ENCODE measurements at places on chromosomes 2 and 18. TPM values are rescaled to one million over a fixed set of nuclear protein-coding genes. Genes with fewer than 3 reads are reported as not detected.

The HES6 gene
- total RNA-seq: 1.5 TPM

The KIF3C gene
- total RNA-seq: 1.8 TPM

The ITPRIPL1 gene
- total RNA-seq: 5.1 TPM

The RNF144A gene
- 40.1 TPM for total RNA-seq

The SLC23A3 gene
- total RNA-seq: 0.36 TPM

The HRH4 gene
- total RNA-seq: 0.34 TPM

The POTEI gene
- total RNA-seq: not detected

The TMEFF2 gene
- total RNA-seq: not detected

The SNED1 gene
- total RNA-seq: 42.7 TPM

DNA sequence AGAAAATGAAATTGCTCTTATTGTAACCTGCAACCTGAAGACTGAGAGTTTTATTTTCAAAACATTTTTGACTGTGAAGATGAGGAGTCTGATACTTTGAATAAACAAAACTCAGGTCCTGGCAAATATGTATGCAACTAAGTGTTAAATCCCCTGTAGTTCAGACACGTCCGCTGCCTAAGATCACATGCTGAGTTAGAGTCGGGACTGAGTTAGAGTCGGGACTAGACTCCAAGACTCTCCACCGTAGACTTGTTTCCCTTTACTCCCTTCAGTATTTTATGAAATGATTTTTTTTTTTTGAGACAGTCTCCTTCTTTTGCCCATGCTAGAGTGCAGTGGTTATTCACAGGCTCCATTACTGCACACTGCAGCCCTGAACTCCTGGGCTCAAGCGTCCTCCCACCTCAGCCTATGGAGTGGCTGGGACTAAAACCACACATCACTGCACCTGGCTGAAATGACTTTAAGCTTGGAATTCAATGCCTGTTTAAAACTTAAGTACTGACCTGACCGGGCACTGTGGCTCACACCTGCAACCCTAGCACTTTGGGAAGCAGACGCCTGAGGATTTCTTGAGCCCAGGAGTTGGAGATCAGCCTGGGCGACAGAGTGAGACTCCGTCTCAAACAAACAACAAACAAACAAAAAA is 28.0 kb upstream of the PMAIP1 start:
- no peak for DNase-seq
- H3K27ac ChIP-seq: no peak overlapping the region
- no peaks in the 10 kb centered on the region for H3K36me3 ChIP-seq
- no peak overlapping the region for H3K4me3 ChIP-seq

DNA sequence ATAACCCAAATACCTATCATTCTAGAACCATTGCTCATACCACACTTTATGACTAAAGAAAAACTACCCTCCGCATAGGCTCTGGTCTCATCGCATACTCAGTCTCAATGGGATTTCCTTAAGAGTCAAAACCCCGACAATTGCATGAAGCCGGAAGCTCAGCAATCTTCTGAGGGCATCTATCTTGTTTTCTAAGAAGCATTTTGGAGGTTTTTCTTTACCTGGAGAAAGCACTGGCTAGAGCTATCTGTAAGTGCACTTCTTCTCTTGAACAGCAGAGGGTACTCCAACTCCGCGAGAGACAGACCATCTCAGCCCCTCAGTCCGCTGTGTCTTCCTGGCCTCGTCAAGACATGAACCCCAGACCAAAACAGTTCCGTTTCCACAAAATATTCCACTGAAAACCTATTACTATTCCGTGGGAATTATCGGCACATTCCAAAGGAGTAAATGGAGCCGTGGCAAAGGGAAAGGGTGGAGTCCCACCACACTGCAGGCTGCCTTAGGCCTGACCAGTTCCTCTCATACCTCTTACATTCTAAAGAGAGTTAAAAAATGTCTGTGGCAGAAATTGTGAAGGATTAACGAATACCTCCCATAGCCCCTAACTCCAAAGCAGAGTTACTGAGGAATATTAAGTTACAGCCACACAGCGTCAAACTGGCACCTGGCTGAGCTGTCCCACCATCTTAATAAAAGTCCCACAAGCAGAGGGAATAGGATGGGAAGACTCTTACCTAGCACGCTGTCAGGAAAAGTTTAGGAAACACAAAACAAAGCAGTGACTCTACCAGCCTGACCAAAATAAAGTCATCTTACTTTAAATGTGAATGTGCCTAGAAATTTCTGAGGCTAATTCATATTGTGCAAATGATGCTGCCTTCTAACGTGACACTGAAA is 325.6 kb upstream of the VRK2 start:
- DNase-seq: no peak
- H3K27me3 ChIP-seq: no peaks in the 10 kb centered on the region
- H3K4me1 ChIP-seq: peaks cover 4% of the 10 kb centered on the region
- no peak overlapping the region for H3K27ac ChIP-seq
- no peak overlapping the region for H3K4me3 ChIP-seq

DNA sequence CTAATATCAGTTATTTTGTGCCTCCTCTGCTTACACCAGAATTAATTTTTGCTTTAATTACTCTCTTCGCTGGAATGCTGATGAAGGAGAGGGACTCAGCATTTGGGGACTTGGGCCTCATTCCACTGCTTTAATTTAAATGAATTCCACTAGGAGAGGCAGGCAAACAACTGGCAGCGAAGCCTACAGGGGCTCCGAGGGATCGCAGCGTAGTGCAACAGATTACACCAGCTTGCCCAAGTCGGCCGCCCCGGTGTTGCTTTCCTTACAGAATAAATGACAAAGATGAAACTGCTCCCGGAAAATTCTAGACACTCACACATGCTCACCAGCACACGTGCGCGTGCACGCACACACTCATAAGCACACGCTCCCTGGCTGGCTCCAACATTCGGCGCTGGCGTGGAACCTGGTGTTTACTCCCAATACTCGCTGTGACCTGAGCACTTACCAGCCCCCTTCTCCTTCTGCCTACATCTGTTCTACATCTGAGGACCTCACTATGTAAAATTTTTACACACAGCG is 175.4 kb downstream of the ZNF521 start:
- H3K4me1 ChIP-seq: no peaks in the 10 kb centered on the region
- H3K27me3 ChIP-seq: no peaks in the 10 kb centered on the region
- no peak overlapping the region for H3K27ac ChIP-seq
- no peaks in the 10 kb centered on the region for H3K36me3 ChIP-seq

- H3K27me3 ChIP-seq: no peaks in the 10 kb centered on the region
- no peak for DNase-seq
- no peak overlapping the region for H3K4me3 ChIP-seq
- no peak overlapping the region for H3K27ac ChIP-seq
- H3K36me3 ChIP-seq: no peaks in the 10 kb centered on the region
These were observed 101.6 kb downstream of the AP1S3 start for GRCh38 chr2:223735659-223736244.

- DNase-seq: no peak
- H3K36me3 ChIP-seq: no peaks in the 10 kb centered on the region
- no peaks in the 10 kb centered on the region for H3K4me1 ChIP-seq
- H3K4me3 ChIP-seq: no peak overlapping the region
These were observed 76.2 kb upstream of the NPAS2 start for GRCh38 chr2:100743741-100744140.

GRCh38 chr2:160096409-160096808 is 34.0 kb upstream of the PLA2R1 start:
- H3K4me3 ChIP-seq: no peak overlapping the region
- peak; percentile 12 for DNase-seq
- no peaks in the 10 kb centered on the region for H3K36me3 ChIP-seq
- H3K27me3 ChIP-seq: peaks cover 4% of the 10 kb centered on the region
- H3K4me1 ChIP-seq: no peaks in the 10 kb centered on the region
- H3K27ac ChIP-seq: no peak overlapping the region

GRCh38 chr2:203908797-203909185 is 27.8 kb upstream of the ICOS start:
- no peaks in the 10 kb centered on the region for H3K27me3 ChIP-seq
- H3K36me3 ChIP-seq: no peaks in the 10 kb centered on the region
- peaks cover 13% of the 10 kb centered on the region for H3K4me1 ChIP-seq
- no peak overlapping the region for H3K27ac ChIP-seq
- DNase-seq: no peak

DNA sequence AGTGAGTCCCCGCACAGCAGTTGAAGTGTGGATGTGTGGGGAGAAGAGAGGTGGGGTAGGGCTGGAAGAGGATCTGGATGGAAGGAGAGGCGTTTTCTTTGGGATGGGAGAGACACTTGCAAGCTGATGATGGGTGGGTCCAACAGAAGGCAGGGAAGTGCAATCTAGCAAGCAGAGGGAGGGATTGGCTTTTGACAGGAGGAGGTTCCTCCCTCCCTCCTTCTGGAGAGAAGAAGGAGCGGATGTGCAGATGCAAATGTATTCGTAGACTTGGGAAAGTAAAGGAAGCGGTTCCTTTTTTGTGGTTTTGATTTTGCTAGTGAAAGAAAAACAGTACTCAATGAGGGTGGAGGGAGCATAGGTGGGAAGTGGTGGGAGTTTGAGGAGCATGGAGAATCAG is 48.9 kb downstream of the LAMA3 start:
- peaks cover 15% of the 10 kb centered on the region for H3K4me1 ChIP-seq
- H3K4me3 ChIP-seq: no peak overlapping the region
- H3K27ac ChIP-seq: no peak overlapping the region
- no peak for DNase-seq

DNA sequence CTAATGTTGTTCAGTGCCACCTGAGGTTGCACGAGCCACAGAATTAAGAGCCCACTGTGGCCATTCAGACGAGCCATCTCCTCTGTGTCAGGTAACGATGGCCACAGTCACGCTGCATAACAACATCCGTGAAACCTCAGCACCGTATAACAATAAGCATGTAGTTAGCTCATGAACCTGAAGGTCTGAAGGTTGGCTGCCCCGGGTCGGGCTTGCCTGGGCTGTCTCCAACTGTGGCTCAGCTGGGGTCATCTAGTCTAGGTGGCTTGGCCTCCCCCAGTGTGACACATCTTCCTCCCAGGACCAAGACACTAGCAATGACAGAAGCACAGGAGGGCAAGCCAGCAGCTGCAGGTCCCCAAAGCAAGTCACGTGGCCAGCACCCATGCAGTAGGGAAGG is 258.0 kb downstream of the GLI2 start:
- H3K4me3 ChIP-seq: no peak overlapping the region
- no peaks in the 10 kb centered on the region for H3K4me1 ChIP-seq
- DNase-seq: no peak
- H3K27me3 ChIP-seq: no peaks in the 10 kb centered on the region

DNA sequence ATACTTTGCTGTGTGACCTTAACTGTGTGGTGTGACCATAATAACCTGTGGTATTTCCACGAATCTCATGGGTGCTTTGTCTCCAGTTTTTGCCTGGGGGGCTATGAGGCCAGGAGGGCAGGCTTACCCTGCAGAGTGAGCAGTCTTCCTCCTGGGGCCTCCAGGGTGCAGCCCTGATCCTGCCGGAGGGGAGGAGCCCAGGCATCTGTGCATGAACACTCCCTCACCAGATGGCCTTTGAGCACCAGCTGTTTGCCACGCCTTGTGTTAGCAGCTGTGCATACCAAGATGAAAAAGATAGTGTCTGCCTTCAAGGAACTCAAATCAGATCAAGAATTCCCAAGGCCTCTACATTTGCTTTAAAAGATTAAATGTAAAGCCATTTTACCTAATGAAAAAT is 75.0 kb upstream of the RBM44 start:
- H3K27me3 ChIP-seq: no peaks in the 10 kb centered on the region
- peaks cover 23% of the 10 kb centered on the region for H3K4me1 ChIP-seq
- H3K4me3 ChIP-seq: no peak overlapping the region
- H3K36me3 ChIP-seq: peaks cover 45% of the 10 kb centered on the region
- H3K27ac ChIP-seq: no peak overlapping the region

GRCh38 chr2:48330430-48330829 is 199.5 kb upstream of the STON1 start:
- H3K27ac ChIP-seq: no peak overlapping the region
- DNase-seq: no peak
- no peak overlapping the region for H3K4me3 ChIP-seq
- H3K4me1 ChIP-seq: peaks cover 13% of the 10 kb centered on the region
- peaks cover 7% of the 10 kb centered on the region for H3K36me3 ChIP-seq
- H3K27me3 ChIP-seq: no peaks in the 10 kb centered on the region

GRCh38 chr2:114729026-114729425 is 286.6 kb downstream of the DPP10 start:
- H3K4me1 ChIP-seq: no peaks in the 10 kb centered on the region
- H3K27ac ChIP-seq: no peak overlapping the region
- no peak overlapping the region for H3K4me3 ChIP-seq

GRCh38 chr18:56001576-56001975 is 413.6 kb upstream of the TCF4 start:
- H3K4me3 ChIP-seq: no peak overlapping the region
- no peak for DNase-seq
- no peaks in the 10 kb centered on the region for H3K27me3 ChIP-seq
- no peaks in the 10 kb centered on the region for H3K36me3 ChIP-seq
- H3K4me1 ChIP-seq: no peaks in the 10 kb centered on the region
- H3K27ac ChIP-seq: no peak overlapping the region

GRCh38 chr2:46967990-46968647 is 52.5 kb upstream of the MCFD2 start:
- peaks cover 22% of the 10 kb centered on the region for H3K4me1 ChIP-seq
- no peak overlapping the region for H3K27ac ChIP-seq
- DNase-seq: no peak

DNA sequence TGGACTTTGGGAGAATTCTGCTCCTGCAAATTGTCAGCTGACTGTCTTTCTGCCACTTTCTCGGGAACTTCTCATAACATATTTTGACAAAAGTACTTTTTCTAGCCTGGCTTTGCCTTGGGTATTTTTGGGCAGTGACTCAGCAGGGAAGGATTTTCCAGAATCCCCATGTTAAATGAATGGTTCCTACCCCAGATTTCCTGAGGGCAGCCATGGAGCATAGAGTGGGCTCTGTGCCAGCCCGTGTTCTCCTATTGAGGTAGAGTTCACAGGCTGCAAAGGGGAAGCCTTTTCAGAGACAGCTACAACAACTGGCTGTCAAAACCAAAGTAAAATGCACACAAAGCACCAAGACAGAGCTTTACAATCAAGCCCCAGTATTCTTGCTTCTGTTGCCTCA is 59.8 kb downstream of the BMP10 start:
- H3K36me3 ChIP-seq: peaks cover 88% of the 10 kb centered on the region
- no peaks in the 10 kb centered on the region for H3K27me3 ChIP-seq
- H3K27ac ChIP-seq: no peak overlapping the region
- H3K4me3 ChIP-seq: no peak overlapping the region
- DNase-seq: no peak

DNA sequence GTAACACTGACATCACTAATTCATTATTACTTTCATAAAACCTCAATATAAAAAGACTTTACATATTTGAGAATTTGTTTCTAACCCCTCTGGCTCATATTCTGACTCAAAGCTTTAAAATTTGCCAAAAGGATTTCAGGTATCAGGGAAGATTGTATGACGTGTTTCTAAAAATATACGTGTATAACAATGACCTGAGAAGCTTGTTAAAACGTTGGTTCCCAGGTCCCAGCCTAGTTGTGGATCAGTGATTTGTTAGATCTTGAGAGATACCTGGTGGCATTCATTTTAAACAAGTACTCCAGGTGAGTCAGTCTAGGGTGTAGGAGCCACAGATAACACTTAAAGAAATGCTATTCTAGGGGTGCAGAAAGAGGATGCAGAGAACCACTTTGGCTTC is 1096.8 kb upstream of the NXPH2 start:
- H3K4me3 ChIP-seq: no peak overlapping the region

Measured in CD4-positive, alpha-beta T cell (primary cell).